Activated effector memory CD4-positive, alpha-beta T cell treated with Interleukin-2 at 50 U/mL for 16 hours (primary cell): ENCODE measurements at places on chromosomes 7 and 10.

- DNase-seq = no peak
These were observed 2.0 kb downstream of the CALML3 start for GRCh38 chr10:5526691-5527331.

DNA sequence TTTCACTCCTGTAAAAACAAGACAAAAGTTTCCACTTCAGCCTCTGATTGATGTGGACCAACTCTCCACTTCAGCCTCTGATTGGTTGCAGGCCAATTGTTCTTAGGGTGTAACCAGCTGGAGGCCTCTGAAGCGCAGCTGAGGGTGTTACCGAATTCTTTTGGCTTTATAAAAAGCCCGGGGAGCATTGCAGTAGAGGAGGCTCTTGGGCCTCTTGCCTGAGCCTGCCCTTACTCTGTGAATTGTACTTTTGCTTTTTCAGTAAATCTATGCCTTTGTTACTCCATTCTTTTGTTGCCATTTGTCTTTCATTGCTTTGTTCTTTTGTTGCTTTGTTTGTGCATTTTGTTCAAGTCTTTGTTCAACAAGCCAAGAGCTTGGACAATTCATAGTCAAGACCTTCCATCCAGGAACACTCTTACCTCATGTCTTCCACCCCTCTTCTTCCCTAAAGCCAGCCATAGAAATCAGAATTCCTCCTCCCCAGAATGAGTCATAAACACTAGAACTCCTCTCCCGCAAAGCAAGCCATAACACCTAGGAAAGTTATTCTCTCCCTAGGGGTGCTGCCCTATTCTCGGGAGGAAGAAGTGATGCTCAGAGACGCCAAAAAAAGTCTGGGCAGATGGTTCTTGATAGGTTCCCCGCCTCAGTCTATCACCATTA, 53.5 kb upstream of the ARMC3 start:
- DNase-seq = no peak

DNA sequence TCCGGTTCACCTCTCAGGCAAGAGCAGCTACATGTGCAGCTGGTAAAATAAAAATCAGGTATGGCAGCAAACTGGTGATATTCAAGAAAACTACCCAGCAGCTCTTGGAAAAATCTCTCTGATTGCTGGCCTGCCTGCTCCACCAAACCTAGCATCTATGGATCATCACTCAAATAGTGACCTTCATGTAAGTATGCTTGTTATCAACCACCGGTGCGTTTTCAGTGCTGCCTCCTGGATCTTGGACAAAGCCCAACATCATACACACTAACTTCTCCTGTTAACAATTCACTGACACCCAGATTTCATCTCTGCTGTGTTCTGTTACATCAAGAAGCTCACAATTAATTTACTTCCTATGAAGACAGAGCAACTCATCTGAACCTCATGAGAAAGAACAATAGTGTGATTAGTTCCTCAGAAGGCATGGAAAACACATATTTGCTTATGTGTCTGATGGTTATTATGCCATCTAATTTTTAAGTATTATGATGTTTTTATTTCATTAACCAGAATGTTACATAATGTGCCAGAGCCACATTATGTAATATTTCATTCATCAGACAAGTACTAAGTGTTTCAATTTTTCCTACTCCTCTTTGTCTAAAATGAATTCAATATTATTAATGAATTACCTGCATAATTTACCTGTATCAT, 8.8 kb downstream of the CDK6 start:
- DNase-seq = no peak

- DNase-seq = no peak
These were observed 33.6 kb downstream of the THNSL1 start for GRCh38 chr10:25049966-25050365.

GRCh38 chr7:132752431-132752830, 176.2 kb upstream of the PLXNA4 start:
- no peak for DNase-seq

GRCh38 chr10:70970830-70971229, 82.5 kb upstream of the PCBD1 start:
- no peak for DNase-seq

DNA sequence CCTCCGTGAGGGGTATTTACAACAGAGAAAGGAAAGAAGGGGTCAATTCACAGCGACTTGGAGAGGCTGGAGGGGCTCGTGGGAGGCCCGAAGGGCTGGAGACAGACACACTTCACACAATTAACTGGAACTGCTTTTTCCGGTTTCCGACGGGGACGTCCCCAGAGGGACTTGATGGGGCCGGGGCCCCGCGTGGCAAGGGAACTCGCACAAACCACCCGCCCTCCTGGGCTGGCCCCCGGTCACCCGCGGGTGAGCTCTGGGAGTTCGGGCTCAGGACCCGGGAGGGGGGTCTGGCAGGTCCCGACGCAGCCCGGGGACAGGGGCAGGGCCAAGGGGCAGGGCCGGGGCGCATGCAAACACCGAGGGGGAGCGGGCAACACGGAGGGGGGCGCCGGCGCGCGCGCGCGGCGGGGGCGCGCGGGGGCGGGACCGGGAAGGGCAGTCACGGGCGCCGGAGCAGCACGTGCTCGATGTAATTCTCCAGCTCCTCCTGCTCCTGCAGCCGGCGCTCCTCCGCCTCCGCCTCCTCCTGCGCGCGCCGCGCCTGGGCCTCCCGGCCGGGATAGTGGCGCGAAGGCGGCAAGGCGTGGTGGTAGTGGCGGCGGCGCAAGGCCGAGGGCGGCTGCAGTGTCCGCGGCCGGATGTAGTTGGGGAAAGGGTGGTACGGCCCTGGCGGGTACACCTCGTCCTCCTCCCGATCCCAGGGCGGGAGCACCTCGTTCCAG, 2.7 kb downstream of the VGF start:
- DNase-seq = no peak

DNA sequence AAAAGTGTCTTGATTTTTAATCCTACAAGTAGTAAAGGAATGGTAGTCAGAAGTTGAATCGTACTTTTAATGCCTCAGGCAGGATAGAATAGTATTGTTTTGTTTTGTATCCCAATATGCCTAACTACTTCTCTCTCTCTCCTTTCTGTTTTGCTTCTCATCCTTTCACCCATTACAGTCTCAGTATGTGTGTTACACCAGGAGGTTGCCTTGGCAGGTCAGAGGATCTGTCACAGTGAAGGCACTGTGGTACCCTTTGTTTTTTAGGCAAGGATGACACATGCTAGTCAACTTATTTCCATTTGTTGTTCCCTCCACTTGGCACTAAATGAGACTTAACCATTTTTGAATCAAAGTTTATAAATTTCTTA, 94.4 kb downstream of the MAPK8 start:
- DNase-seq = no peak

DNA sequence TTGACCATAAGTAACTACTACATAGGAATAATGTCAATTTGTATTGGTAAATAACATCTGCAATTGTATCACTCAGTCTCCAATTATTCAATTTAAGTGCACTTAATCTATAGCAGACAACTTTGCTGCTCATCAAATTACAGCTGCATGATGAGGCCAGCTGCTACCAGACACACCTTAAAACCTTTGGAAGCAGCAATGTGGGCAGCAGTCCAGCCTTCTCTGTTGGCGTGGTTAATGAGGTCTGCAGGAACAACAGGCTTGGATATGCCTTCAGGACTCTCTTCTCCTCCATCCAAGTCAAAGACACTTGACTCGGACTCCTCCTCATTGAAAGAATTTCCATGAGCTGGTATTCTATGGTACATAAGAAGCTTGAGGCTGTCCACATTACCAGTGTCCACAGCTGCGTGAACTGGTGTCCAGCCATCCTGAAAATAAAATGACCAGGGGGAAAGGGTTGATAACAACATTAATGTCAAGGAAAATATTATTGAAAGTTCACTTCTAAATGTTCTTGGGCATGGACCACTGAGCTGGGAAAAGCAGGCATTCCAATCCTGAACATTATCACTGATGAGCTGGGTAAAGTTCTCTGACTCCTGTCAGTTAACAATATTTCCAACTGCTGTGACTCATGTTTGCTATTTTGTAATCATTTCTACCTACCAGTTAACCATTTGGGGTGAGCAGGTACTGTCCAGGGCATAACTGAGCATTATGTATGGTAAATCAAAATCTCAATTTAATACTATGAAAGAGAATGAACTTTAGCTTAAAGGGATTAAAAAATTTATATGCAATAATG, 95.7 kb downstream of the CTTNBP2 start:
- DNase-seq = no peak

DNA sequence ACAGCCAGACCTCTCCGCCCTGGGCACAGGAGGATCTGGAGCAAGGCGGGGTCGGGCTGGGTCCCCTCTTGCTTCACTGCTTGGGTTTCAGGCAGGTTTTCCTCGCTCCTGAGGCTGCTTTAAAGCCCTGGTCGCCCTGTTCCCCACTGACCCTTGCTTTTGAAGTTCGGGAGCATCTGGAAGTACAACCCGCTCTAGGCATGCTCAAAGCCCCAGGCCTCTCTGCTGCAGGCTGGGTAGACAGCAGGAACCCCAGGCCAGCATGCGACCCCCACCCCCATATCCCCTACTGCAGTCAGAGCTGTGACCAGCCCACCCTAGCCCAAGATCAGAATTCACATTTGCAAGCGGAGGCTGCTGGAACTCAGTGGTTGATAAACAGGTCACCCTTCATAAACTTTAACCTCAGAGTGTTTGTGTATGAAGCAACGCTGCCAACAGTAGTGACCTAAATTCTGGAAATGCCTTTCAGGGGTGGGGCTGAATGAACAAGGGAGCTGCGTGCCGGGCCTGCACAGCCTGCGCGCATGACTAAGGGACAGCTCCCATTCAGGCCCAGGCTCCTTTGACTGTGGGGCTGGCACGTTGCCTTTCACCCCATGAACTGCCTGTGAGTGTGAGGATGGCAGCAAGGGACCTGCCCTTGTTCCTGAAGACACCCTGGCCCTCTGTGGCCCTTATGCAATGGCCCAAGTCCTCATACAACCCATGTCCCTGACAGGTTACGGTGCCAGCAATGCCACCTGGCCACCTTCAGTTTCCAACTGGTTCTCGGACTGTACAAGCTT, 52.5 kb downstream of the PROSER2 start:
- no peak for DNase-seq

GRCh38 chr10:63735305-63735704, 214.1 kb downstream of the REEP3 start:
- no peak for DNase-seq

DNA sequence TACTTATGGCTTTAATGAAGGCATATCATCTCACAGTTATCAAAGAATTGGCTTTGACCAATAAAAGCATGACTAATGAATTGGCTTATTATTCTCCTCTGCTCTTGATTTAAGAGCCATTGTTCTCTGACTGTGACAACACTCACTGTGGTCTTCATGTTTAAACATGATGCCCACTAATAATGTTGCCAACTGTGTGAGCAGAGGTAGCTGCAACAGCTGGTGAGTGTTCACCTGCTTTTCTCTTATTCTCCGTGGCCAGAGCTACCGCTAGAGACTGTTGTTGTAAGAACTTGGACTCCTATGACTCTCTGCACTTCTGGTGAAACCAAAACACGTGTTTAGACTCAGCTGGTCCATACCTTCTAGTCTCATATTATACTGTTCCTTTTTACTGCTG, 335.9 kb downstream of the XPNPEP1 start:
- DNase-seq = no peak

DNA sequence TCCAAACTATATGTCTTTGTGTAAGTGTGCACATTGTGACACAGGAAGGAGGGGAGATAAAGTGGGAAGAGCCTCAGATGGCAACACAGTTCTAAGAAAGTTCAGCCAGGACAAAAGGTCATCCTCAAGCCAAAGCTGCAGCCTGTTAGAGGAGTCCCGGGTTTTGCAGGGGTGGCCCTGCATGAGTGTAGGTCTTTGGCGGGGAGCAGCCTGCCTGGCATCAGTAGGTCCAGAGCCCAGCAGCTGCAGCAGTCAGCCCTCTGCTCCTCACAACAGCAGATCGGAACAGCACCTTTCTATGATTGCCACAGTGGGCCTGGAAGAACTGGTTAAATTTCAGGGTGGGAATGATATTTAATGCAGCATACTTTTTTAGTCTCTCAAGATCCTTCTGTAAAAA, 13.5 kb upstream of the VDAC2 start:
- DNase-seq = no peak

- DNase-seq = no peak
These were observed 114.5 kb downstream of the MARCHF5 start for GRCh38 chr10:92405419-92405924.

GRCh38 chr10:6045314-6045848, 16.8 kb downstream of the IL2RA start:
- DNase-seq = no peak

- DNase-seq = no peak
These were observed 349.7 kb upstream of the NRP1 start for GRCh38 chr10:33684211-33684611.

DNA sequence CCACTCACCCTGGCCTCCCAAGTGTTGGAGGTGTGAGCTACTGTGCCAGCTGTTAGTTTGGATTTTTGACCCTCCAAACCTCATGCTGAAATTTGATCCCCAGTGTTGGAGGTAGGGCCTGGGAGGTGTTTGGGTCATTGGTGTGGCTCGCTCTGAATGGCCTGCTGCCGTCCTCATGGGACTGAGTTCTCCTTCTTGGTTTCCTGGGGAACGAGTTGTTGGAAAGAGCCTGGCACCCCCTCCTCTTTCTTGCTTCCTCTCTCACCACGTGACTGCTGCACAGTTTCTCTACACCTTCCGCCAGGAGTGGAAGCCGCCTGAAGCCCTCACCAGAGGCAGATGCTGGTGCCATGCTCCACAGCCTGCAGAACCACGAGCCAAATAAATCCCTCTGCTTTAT, 253.5 kb downstream of the PHTF2 start:
- no peak for DNase-seq

DNA sequence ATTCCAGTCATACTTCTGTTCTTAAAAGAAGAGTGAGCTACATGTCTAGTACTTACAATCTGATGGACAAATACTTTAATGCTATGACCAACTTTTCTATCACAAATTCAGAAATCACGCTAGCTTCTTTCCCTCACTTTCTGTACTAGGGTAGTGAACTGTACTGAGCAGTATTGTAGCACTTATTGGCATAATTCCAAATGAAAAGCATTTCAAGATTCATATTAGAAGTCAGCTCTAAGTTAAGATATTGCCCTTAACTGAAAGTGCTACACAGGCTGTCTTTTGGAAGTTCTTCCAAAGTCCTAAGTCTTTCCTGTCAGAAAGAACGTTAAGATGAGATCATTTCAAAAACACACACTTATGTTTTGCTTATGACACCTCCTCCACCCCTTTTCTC, 13.4 kb downstream of the P4HA1 start:
- DNase-seq = no peak

DNA sequence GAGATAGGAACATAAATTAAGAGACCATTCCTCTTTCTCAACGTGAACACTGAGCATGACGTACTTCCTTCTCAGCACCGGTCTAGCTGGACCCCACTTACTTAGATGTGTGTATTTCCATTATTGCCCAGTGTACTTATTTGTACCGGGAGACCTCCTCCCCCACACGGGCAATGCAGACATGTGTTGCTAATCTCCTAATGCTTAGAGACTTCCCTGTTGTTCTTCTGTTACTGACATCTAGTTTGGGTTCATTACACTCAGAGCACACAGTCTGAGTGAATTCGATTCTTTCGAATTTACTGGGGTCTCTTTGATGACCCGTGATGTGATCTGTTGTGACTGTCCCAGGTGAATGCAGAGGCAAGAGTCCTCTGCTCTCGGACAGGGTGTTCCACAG, 260.0 kb downstream of the MAD1L1 start:
- no peak for DNase-seq

GRCh38 chr10:28637346-28637745, 40.0 kb upstream of the BAMBI start:
- no peak for DNase-seq

- no peak for DNase-seq
These were observed 59.3 kb upstream of the BMPER start for GRCh38 chr7:33845991-33846509.
